ENCODE measurements at places on chromosomes 6 and 20.
A peak's percentile ranks its signal among the peaks of the same experiment; 100 is the strongest.

GRCh38 chr20:22529150-22530019 is 55.0 kb downstream of the FOXA2 start:
- no peak for DNase-seq

GRCh38 chr6:119894811-119895210 is 545.2 kb upstream of the MAN1A1 start:
- no peak for DNase-seq

DNA sequence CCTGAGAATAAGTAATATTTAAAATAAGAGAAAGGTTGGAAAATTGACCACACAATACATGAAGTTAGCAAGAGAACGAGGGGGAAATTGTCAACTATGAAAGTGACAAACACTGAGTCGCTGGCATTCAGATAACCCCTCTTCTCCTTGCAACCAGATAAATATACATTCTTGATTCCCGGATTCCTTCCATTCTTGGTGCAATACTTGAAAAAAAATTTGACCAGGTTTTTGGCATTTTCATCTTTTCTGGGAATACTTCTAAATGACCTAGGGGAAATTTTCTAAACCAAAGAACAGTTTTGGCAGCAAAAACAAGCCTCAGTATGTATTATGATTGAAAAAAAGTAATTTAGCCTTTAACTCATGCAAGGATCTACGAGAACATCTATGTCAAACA is 164.0 kb downstream of the PDE7B start:
- no peak for DNase-seq

DNA sequence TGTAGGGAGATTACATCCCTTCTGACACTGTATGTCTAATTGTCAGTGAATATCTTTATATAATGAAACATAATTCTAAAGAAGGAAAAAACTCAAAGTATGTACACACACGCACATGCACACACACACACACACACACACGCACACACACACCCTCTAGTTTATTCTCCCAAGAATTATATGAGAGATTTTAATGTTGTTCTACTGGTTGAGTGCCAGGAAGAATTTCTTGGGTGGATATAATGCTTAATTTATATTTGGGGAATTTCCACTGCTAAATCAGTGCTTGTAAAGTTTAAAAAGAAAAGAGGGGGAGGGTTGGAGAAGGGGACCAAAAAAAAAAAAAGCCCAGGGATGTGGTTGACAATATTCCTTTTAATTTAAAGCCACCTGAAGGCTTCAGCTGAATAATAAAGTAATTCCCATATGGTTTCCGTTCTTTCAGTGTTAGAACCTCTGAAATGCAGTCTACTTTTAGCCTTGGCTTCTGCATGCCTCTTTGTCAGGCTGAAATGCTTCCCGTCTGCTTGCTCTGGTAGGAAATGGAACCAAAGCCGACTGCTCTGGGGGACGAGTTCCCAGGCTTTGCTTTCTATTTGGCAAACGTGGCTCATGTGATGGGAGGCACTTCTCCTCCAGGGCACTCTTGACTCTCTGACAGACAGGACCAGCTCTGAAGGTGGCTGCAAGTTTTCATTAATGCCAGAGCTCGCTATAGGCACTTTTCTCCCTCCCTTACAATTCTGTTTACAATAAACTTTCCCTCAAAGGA is 225.4 kb downstream of the PRL start:
- no peak for DNase-seq

GRCh38 chr6:142943711-142944123 is 1.3 kb downstream of the HIVEP2 start:
- peak; percentile 32 for DNase-seq

DNA sequence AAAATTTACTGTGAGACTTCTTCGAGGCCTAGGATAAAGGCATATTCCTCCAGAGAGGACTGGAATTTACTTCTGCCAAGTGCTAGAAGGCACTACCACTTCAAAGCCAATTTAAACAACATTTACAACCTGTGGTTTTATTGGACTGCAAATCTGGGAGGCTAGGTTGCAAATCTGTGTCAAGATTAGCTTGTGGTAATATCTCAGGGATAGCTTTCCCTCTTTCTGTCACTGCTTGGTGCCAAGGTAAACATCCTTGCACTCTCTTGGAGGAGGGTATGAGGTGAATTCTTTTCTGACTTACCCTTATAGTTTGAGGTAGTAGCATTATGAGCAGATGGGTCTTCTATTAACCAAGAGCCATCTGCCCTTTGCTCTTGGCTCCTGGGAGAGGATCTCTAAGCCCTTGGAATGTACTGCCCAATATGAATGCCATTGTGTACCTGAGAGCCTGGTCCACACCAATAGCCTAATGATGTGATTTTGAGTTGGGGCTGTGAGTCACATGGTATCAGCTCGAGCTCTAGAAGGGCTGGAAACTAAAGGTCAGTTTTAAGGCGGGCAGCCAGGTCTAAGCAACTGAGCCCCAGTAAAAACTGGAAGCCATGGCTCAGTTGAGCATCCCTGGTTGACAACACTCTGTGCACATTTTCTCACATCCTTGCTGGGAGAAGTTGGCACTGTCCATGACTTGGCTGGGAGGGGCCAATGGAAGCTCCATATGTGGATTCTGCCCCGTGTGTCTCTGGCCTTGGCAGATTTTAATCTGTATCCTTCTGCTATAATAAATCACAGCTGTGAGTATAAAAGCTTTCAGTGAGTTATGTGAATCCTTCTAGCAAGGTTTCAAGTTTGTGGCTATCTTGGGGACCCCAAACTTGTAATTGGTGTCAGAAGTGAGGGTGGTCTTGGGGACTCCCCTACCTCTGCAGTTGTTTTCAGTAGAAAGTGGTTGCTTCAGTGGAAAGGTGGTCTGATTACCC is 188.1 kb downstream of the UBE3D start:
- DNase-seq: no peak

DNA sequence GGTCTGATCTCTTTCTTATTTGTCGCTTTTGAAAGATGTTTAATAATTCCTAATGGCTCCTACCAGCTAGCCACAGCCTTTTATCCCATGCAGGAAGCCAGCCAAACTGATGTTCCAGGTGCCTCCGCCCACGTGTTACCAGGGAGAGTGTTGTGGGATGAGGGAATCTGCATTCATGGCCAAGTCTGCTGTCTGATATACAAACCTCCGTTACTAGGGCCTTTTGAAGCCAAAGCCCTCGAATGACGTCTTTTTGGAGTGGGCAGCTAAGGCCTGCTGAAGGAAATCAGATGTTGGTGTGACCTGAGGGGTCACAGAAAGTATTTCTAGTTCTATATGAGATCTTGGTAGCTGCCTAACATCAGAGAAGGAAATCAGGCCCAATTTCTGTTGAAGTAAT is 21.3 kb downstream of the STK35 start:
- DNase-seq: no peak

DNA sequence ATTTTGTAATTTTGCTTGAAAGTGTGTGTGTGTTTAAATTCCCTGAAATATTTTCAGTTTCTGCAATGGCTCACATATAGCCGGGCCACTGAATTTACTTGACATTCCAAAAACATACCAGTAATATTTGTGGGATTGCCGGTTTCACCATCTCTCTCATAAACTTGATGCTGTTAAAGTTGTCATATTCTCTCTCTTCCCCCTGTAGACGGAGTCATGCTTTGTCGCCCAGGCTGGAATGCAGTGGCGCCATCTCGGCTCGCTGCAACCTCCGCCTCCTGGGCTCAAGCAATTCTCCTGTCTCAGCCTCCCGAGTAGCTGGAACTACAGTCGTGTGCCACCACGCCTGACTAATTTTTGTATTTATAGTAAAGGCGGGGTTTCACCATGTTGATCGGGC is 122.1 kb downstream of the TIAM2 start:
- no peak for DNase-seq

GRCh38 chr6:34148631-34149451 is 3.0 kb upstream of the GRM4 start:
- no peak for DNase-seq

Data from naive thymus-derived CD4-positive, alpha-beta T cell (primary cell).